ENCODE measurements at places on chromosomes 7 and 10. TPM values are rescaled to one million over a fixed set of nuclear protein-coding genes. Genes with fewer than 3 reads are reported as not detected.
A peak's percentile ranks its signal among the peaks of the same experiment; 100 is the strongest.

The TFPI2 gene
- total RNA-seq, result not detected

The CUTC gene
- 26.6 TPM for total RNA-seq

The SLC26A5 gene
- total RNA-seq, result not detected

The PTPRZ1 gene
- not detected for total RNA-seq

The TDRD1 gene
- total RNA-seq, result 0.76 TPM

The COL26A1 gene
- not detected for total RNA-seq

The CYP26C1 gene
- not detected for total RNA-seq

The MMD2 gene
- total RNA-seq, result not detected

The CLCN1 gene
- total RNA-seq, result not detected

The BRAT1 gene
- 33.6 TPM for total RNA-seq

GRCh38 chr10:78566284-78567111, 502.3 kb upstream of the ZMIZ1 start:
- H3K4me1 ChIP-seq, result no peaks in the 10 kb centered on the region
- no peaks in the 10 kb centered on the region for H3K36me3 ChIP-seq
- no peaks in the 10 kb centered on the region for H3K27me3 ChIP-seq
- no peak overlapping the region for H3K27ac ChIP-seq
- no peak overlapping the region for H3K4me3 ChIP-seq
- DNase-seq, result no peak

DNA sequence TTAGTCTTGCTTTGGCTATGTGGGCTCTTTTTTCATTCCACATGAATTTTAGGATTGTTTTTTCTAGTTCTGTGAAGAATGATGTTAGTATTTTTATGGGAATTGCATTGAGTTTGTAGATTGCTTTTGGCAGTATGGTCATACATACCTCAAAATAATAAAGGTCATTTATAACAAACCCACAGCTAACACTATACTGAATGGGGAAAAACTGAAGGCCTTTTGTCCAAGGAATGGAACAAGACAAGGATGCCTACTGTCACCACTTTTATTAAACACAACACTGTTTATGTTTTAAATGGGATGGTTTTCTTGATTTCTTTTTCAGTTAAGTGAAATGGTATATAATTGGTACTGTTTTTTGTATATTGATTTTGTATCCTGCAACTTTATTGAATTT, 84.3 kb downstream of the CCDC7 start:
- H3K4me3 ChIP-seq, result no peak overlapping the region
- H3K27ac ChIP-seq, result no peak overlapping the region

GRCh38 chr10:20601941-20602461, 295.1 kb downstream of the NEBL start:
- H3K4me3 ChIP-seq, result no peak overlapping the region
- no peak overlapping the region for H3K27ac ChIP-seq
- H3K27me3 ChIP-seq, result no peaks in the 10 kb centered on the region
- no peak for DNase-seq
- no peaks in the 10 kb centered on the region for H3K36me3 ChIP-seq

- H3K27me3 ChIP-seq, result no peaks in the 10 kb centered on the region
- peaks cover 2% of the 10 kb centered on the region for H3K4me1 ChIP-seq
- H3K4me3 ChIP-seq, result no peak overlapping the region
Measured at GRCh38 chr7:30567081-30567480, 27.6 kb upstream of the GARS1 start.

DNA sequence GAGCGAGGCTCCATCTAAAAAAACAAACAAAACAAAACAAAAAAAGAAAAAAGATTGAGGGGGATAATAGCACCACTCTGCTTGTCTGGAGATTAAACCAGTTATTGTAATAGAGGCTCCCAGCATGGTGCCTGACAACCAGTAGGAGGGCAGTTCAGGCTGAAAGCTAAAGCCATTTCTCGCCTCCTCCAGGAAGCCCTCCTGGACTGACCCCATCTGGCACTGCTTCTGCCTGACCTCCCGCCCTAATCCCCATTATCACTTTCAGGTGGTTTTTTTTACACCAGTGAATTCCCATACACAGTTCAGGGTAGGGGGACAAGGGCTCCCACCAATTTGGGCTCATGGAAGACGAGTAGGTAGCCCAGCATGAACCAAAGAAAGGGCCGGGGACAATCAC, 8.8 kb upstream of the ELN start:
- DNase-seq, result no peak
- H3K4me1 ChIP-seq, result no peaks in the 10 kb centered on the region
- H3K36me3 ChIP-seq, result no peaks in the 10 kb centered on the region

DNA sequence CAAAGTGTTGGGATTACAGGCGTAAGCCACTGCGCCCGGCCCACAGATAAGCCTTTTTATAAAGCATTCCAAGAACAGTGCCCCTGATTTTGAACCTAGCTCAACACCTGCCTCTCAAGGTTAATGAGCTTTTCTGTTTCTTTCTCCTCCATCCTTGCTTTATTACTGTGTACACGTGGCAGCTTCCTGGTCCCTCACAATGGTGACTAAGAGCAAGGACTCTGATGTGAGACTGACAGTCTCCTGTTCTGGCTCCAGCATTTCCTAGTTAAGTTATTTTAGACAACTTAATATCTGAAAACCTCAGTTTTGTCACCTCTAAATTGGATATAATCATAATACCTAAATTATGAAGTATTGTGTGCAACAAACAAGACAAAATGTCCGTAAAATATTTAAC, 9.9 kb downstream of the HABP2 start:
- H3K27me3 ChIP-seq, result peaks cover 7% of the 10 kb centered on the region
- no peak overlapping the region for H3K27ac ChIP-seq
- no peaks in the 10 kb centered on the region for H3K36me3 ChIP-seq
- no peak for DNase-seq
- H3K4me3 ChIP-seq, result no peak overlapping the region
- H3K4me1 ChIP-seq, result no peaks in the 10 kb centered on the region

DNA sequence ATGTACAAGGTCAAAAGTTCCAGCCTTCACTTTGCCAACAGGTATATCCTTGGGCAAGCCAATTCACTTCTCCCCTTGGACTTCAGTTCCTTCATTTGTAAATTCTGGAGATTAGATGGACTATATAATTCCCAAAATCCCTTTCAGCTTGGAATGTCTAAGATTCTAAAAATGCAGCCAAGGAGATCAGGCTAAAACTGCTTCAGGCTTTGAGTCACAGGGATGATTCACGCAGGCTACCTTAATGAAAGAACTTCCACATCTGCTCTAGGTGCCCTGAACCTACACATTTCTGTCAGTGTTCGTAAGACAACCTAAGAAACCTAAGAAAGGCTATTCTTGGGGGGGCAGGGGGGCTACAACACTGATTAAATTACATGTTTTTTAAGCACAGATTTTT, 7.1 kb downstream of the CPVL start:
- H3K4me1 ChIP-seq, result no peaks in the 10 kb centered on the region
- H3K27ac ChIP-seq, result no peak overlapping the region
- peaks cover 20% of the 10 kb centered on the region for H3K27me3 ChIP-seq
- no peak overlapping the region for H3K4me3 ChIP-seq

DNA sequence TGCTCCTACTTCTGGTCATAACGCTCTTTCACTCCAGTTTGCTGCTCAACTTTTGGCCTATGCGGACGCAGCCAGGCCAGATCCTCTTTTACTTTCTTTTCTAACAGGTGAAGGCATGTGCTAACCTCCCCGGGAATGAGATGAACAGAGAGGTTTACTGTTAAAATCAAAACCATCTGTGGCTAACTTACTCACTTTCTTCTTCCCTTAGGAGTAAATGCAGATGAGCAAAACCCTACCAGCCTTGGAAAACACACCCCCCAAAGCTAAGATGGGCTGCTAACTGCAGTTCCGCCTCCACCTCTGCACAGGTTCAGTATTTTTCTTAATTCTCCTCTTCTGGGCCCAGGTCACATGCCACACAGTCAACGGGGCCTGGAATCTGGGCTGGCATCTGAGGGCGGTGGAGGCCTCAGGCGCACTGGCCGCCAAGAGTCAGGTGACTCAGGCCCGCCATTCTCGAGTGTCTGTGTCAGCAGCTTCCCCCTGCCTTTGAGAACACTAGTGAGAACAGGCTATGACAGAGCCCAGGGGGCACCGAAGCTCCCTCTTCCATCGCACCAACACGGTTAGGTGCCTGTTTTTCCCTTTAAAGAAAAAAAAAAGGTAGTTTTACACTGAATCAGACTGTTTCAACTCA, 11.1 kb downstream of the FAM53B start:
- DNase-seq, result peak; percentile 90
- H3K4me1 ChIP-seq, result peaks cover 91% of the 10 kb centered on the region
- H3K4me3 ChIP-seq, result peak overlapping the region; percentile 69
- H3K36me3 ChIP-seq, result peaks cover 14% of the 10 kb centered on the region
- H3K27me3 ChIP-seq, result no peaks in the 10 kb centered on the region

DNA sequence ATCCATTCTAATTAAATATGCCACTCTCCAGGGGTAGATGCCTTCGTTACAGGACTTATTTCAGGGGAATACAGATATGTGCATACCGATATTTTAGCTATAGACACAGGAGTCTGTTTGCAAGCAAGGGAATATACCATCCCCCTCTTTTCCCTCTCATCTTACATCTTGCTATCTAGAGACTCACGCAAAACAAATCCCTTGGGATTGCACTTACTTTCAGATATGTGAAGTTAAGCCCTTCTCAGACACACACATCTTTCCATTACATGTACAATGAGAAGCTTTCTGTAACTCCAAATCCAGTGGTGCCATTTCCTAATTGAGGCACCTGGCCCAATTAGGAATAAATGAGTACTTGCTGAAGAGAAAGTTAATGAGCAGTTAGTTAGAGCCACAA, 250.4 kb upstream of the FZD8 start:
- H3K36me3 ChIP-seq, result no peaks in the 10 kb centered on the region
- no peak overlapping the region for H3K4me3 ChIP-seq
- no peak overlapping the region for H3K27ac ChIP-seq
- no peaks in the 10 kb centered on the region for H3K27me3 ChIP-seq
- no peak for DNase-seq

DNA sequence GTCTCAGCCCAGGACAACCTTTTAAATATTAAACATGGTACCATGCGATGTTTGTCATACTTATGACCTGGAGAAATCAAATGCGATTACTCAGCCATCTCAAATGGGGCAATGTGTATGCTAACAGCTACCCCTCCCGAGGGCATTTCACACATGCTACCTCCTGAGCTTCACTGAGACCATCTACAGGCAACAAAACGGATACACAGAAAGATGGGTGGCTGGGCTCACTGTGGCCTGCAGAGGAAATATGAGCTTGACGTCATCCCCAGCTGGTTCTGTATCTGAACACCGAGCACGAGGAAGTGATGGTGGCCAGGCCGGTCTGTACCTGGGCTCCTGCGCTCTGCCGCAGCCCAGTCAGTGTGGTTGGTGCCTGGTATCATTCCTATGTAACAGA, 374.3 kb downstream of the RPS24 start:
- DNase-seq, result no peak
- H3K27ac ChIP-seq, result no peak overlapping the region
- H3K36me3 ChIP-seq, result no peaks in the 10 kb centered on the region
- H3K4me1 ChIP-seq, result peaks cover 8% of the 10 kb centered on the region
- no peak overlapping the region for H3K4me3 ChIP-seq

DNA sequence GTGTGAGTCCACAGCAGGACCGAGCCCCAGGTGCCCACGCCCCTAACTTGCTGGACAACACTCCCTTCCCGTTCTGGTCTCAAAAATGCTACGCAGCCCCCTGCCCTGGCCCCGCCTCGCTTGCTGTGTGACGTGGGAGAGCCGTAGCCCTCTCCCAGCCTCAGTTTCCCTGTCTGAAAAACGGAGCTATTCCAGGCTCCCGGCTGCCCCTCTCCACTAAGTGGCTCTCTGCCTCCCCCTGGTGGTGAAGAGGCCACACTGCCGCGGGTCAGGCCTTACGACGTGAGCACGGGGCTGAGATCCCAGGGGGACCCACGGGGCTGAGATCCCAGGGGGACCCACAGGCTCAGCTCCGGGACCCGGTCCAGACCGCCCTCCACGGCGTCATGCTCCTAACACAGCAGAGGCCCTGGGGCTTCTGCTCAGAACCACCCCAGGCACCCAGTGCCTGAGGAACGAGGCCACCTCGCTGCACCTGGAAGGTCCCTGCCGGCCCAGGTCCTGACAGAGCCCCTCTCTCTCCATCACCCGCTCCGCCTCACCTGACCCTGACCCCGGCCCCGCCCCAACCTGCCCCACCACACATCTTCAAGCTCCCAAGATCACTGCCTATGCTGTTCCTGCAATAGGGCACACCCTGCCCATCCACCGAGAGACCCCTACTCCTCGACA, 26.7 kb downstream of the MICALL2 start:
- H3K4me3 ChIP-seq, result no peak overlapping the region
- peaks cover 2% of the 10 kb centered on the region for H3K27me3 ChIP-seq
- no peak overlapping the region for H3K27ac ChIP-seq
- peaks cover 3% of the 10 kb centered on the region for H3K4me1 ChIP-seq
- no peaks in the 10 kb centered on the region for H3K36me3 ChIP-seq

GRCh38 chr10:12471135-12471534, 121.8 kb downstream of the CAMK1D start:
- DNase-seq, result no peak
- H3K27me3 ChIP-seq, result no peaks in the 10 kb centered on the region
- H3K4me3 ChIP-seq, result no peak overlapping the region
- H3K4me1 ChIP-seq, result peaks cover 17% of the 10 kb centered on the region

DNA sequence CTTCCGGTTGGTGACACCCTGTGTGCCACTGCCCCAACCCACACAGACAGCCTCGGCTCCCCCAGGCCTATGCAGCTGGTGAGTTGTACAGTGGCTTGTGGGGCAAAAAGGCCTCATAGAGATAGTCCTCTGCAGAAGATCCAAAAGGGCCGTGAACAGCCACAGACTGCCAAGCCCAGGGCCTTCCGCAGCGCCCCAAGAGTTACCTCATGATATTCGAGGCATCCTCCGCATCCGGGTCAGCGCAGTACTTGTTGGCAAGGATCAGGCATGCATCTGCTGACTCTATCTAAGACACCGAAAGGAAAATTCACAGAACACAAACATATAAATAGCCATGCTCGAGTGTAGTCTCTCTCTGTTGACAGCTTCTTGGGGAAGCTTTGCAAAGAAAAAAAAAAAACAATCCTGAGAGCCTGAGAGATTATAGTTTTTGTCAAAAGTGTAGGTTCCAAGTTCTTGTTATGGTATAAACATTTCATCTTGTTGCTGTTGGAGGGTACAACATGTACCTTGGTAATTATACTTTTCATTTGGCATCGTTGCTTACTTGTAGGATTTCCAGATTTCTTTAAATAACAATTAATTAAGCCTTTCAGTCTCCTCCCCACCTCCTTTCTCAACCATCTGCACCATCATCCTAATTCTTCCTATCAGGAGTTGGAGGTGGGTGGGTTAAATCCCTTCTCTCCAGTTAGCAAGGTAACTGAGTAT, 553.0 kb downstream of the KCNMA1 start:
- no peaks in the 10 kb centered on the region for H3K4me1 ChIP-seq
- no peak for DNase-seq
- no peaks in the 10 kb centered on the region for H3K27me3 ChIP-seq
- no peak overlapping the region for H3K27ac ChIP-seq
